ENCODE measurements at places on chromosomes 4 and X.

GRCh38 chrX:121858867-121859647, 811.6 kb downstream of the GLUD2 start:
- no peak for DNase-seq

DNA sequence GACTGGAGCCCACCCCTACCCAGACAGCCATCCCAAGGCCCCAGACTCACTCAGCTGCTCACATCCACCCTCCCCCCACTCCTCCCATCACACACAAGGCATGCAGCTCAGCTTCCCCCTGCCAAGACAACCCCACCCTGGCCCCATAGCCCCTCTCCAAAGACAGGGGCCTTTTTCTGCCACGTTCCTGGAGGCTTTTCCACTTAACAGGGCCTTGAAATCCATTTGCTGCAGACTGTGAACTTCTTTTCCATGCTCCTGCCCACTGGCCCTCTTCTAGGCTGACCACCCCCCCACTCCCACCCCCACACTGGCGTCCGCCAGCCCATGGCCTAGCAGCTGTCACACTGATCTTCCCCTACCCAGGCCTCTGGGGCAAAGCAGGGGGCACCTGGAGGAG, 76.0 kb downstream of the PJA1 start:
- no peak for DNase-seq

GRCh38 chr4:13178621-13179020, 305.5 kb downstream of the RAB28 start:
- DNase-seq = no peak

GRCh38 chr4:110586131-110586850, 36.6 kb downstream of the PITX2 start:
- peak; percentile 35 for DNase-seq

- DNase-seq = no peak
Observed at GRCh38 chrX:28843817-28844216, 256.6 kb downstream of the IL1RAPL1 start.

GRCh38 chr4:25889589-25890503, 24.2 kb upstream of the SMIM20 start:
- DNase-seq = no peak

DNA sequence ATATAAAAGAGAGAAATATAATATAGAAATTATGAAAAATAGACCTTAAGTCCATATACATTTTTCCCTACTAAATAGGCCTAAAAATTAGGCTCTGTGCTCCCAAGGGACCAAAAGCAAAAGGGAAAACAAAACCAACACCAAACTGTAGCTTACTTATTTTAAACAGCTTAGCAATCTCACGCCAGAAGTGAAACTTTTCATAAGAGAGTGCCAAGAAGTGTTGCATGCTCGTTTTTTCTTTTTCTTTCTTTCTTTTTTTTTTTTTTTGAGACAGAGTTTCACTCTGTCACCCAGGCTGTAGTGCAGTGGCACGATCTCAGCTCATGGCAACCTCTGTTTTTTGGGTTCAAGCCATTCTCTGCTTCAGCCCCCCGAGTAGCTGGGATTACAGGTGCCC, 250.4 kb downstream of the TMA16 start:
- DNase-seq = no peak

DNA sequence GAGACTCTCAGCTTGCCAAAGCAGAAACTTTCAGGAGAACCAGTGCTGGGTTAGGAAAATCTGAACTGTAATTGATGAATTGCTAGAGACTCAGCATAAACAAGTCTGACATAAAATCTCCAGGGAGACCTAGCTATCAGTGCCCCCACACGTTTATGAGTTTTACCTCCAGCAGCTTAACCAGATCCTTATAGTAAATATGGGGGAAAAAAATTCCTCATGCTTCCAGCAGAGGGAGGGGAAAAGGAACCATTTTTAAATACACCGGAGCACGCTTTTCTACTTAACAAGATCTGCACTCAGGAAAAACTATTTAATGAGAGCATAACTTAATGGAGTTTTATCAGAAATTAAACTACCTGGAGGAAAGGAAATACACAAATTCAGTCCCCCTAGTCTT, 1040.7 kb upstream of the INTU start:
- DNase-seq = no peak

DNA sequence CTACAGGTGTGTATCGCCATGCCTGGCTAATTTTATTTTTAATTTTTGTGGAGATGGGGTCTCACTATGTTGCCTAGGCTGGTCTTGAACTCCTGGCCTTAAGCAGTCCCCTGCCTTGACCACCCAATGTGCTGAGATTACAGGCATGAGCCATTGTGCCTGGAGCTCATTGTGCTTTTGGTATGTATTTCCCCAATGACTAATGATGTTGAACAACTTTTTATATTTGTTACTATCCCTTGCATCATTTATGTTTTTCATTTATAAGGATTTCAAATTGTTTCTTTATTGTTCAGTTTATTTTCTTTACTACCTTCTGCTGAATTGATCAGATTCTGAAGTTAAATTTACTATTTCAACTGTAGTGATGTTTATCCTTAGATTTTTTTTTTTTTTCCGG, 199.7 kb downstream of the CEP135 start:
- DNase-seq = no peak

- no peak for DNase-seq
Observed at GRCh38 chr4:108878806-108879205, 116.0 kb upstream of the ETNPPL start.

DNA sequence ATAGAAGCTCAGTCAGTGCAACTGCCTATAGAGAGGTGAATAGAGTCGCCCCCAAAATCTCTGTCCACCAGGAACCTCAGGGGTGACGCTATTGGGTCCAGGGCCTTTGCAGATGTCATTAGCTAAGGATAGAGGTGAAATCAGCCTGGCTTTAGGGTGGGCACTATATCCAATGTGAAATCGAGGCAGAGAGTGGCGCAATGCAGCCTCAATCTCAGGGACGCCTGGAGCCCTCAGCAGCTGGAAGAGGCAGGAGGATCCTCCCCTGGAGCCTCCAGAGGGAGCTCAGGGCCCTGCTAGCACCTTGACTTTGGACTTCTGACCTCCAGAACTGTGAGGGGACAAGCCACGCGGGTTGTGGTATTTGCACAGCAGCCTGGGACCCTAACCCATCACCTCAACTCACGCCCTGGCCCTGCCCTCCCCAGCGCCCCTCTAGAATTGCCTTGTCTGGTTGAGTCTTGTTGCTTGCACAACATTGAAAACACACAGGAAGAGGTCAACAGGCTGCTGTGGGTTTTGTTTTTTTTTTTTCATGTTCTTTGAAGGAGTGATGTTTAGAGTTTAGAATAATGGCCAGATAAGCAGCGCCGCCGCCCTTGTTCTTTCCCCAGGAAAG, 89.4 kb upstream of the PSAPL1 start:
- no peak for DNase-seq
